ENCODE measurements at places on chromosomes 5 and 9. TPM values are rescaled to one million over a fixed set of nuclear protein-coding genes. Genes with fewer than 3 reads are reported as not detected.

CCDC192 gene
- not detected for total RNA-seq

RALGPS1 gene
- total RNA-seq: 0.67 TPM

SOHLH1 gene
- total RNA-seq: not detected

HTR4 gene
- total RNA-seq: not detected

FBLL1 gene
- total RNA-seq: 0.34 TPM

TIMD4 gene
- total RNA-seq: not detected

SPATA6L gene
- total RNA-seq: under 0.01 TPM

ENTREP1 gene
- total RNA-seq: not detected

GFI1B gene
- under 0.01 TPM for total RNA-seq

SLC25A2 gene
- not detected for total RNA-seq

VCAN gene
- 84.9 TPM for total RNA-seq

LMBRD2 gene
- 4.5 TPM for total RNA-seq

Data from bronchus fibroblast of lung (primary cell).